ENCODE measurements at places on chromosomes 12 and 14.

- no peak for DNase-seq
These were observed 145.9 kb downstream of the ETV6 start for GRCh38 chr12:11795192-11795912.

DNA sequence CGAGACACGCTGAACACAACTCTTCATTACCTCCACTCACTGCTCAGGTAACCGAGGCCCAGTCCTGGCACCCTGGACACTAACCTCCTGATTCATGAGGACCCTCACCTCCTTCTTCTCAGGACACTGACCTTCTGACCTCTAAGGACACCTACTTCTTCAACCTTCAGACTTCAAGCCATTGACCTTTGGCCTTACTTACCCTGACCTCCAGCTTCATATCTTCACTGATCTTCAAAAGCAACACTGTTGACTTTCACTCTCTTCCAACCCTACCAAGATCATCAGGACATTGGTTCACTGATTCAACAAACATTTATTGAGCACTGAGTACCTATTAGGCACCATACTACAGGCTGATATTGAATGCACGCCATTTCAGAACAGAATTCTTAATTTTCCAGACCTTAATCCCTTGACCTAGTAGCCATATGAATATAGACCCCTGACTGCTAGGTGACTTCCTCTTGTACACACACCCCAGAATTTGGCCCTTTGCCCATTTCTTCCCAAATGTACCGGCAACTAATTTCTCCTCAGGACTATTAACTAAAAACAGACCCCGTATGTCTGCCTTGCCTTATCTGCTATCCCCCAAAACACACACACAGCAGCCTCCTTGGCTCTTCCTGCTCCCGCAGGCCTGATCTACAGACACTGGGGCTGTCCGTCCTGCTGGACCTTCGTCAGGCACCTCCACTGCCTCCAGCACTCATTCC, 5.8 kb downstream of the ARHGEF40 start:
- DNase-seq, result no peak

DNA sequence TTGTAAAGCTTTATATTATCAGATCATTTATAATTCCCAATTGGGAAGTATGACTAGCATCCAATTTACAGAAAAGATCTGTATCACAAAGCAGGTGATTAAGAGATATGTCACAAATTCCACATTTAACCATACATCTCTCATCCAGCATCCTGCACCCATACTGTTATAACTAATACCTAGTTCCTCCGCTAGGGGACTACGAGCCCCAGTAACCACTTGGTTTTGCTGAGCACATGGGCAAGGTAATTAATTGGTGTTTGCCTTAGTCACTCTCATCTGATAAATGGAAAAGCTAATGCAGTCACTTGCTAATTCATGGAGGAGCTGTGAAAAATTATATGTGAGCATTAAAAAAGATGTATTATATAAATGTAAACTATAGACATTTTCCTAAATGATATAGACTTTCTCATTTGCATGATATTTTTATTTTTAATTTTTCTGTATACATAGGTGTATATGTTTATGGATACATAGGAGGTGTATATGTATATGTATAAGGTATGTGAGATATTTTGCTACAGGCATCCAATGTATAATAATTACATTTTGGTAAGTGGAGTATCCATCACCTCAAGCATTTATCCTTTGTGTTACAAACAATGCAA, 1031.8 kb downstream of the GALC start:
- DNase-seq, result no peak

GRCh38 chr14:60064491-60065072, 27.1 kb upstream of the PCNX4 start:
- DNase-seq, result no peak

GRCh38 chr12:6266541-6266966, 43.9 kb upstream of the PLEKHG6 start:
- DNase-seq, result no peak

- no peak for DNase-seq
These were observed 215.8 kb downstream of the PHLDA1 start for GRCh38 chr12:75815756-75816155.

- DNase-seq, result no peak
These were observed 242.5 kb downstream of the ZFP36L1 start for GRCh38 chr14:68550338-68550715.

DNA sequence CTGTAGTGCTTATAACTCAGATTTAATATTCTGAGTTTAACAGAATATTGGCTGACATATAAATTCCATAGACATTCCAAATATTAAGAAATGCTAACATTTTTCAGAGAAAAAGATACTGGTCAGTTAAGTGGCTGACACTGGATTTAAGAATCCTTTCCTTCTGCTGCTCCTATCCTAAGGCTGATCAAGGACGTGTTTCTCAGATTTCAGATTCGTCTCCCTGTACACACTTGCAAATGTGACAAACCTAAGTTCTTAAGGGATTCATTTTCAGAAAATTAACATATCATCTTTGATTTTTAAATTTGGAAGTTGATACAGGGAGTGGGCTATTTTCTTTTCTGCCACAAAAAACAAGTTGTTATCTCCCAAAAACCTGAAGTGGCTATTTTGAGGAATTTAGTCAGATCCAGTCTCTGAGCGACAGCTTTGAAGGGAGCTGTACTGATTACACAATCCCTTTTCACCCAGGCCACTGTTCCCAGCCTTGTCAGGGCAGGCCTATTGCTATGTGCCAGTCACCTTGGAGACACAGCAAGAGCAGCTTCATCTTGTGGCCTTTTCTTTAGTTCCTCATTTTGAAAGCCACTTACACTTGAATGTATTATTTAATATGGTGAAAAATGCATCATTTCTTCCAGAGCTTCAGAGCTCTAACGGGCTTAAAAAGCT, 370.6 kb downstream of the KCNH5 start:
- DNase-seq, result no peak

DNA sequence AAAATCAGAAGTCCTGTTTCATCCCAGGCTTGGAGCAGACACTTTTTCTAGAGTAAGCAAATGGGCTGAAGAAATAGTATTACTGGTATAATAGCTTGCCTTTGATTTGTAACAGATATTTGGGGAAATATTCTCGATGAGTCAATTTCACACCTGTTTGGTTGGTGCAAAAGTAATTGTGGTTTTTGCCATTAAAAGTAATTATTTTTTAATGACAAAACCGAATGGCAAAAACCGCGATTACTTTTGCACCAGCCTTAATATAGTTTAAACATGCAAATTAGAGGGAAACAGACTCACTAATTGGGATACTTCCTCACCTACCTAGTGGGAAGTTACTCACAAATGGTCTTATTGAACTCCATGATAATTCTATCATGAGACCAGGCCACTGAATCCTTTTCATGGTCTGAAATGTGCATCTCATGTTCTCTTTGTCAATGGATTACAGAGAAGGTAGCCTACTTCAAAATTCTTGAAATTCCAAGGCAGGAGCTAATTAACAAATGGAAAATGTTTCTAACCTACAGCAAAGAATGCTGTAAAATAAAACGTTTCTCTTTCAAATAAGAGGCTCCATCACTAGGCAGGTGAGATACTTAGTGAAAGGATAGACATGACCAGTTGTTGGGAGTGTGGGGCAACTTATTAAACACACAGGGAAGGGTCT, 391.3 kb downstream of the EMP1 start:
- DNase-seq, result no peak

DNA sequence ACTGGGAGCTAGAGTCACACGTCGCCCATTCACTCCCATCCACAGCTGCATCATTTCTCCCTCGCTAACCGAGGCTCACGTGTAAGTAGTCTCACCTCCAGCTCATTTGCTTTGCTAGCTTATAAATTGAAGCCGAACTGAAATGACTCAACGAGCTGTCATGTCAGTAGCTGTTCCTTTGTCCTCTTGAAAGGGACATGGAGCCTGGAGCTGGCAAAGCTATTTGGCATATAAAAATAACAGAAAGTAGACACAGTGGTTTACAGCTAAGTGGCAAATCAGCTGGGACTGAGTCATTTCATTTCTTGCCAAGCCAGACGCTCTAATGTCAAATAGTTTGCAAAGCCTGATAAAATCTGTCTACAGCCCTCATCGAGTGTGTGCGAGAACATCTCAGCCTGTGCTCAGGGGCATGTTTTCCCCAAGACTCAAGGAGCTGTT, 114.4 kb upstream of the TMEM233 start:
- no peak for DNase-seq
